NCI-H460 (cell line): ENCODE measurements at places on chromosomes 16 and 17.

GRCh38 chr16:81483970-81484595 lies 39.5 kb downstream of the CMIP start:
- DNase-seq: no peak

GRCh38 chr16:31268033-31268365 lies 8.2 kb downstream of the ITGAM start:
- no peak for DNase-seq

GRCh38 chr17:18129041-18129502 lies 20.5 kb downstream of the MYO15A start:
- DNase-seq: peak; percentile 14

GRCh38 chr17:76081295-76082210 lies 2.6 kb downstream of the ZACN start:
- DNase-seq: no peak

DNA sequence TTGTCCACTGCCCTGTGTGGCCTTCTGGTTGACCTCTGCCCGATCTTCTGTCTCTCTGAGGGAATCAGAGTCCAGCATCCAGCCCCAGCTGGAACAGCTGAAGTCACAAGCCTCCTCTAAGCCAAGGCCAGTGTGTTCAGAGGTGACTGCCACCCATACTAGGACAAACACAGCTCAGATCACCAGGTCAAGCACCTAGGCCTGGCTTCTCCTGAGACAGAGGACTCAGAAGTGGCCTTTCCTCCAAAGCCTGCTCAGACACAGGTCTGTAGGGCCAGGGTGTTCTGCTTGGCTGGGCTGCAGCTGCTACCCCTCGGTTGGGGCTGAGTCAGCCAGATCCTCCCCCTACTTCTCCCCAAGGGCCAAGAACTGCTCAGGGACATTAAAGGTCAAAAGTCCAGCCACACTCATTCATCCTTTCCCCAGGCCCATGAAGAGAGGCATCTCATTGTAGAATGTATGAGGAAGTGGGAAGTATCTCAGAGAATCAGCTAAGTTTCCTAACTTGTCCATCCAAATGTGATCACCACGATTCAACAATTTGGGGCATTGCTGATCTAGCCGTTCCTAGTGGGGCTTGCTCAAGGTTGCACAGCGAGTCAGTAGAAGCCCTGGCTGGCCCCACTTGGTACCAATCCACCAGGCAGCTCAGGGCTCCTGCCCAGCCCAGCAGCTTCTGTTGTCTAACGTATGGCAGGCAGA lies 7.6 kb downstream of the SLC46A1 start:
- no peak for DNase-seq

GRCh38 chr17:9346296-9346926 lies 229.2 kb downstream of the STX8 start:
- no peak for DNase-seq

DNA sequence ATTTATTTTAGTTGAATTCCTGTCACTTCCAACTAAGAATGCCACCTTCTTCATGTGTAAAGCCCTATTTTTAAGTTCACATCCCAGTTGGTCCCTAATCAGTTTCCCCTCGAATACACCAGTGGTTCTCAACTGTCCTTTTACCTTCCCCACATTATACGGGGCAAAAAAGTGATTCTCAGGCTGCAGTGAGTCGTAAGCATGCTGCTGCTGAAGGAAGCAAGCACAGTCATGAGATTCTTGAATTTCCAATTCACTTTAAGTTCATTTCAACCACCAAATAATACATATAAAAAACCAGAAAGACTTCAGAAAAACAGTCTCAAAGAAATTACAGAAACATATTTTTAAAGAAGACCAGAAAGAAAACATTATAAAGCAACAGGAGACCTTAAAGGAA lies 47.9 kb downstream of the UBE2G1 start:
- no peak for DNase-seq

GRCh38 chr16:9012848-9013507 lies 49.3 kb upstream of the USP7 start:
- DNase-seq: no peak

DNA sequence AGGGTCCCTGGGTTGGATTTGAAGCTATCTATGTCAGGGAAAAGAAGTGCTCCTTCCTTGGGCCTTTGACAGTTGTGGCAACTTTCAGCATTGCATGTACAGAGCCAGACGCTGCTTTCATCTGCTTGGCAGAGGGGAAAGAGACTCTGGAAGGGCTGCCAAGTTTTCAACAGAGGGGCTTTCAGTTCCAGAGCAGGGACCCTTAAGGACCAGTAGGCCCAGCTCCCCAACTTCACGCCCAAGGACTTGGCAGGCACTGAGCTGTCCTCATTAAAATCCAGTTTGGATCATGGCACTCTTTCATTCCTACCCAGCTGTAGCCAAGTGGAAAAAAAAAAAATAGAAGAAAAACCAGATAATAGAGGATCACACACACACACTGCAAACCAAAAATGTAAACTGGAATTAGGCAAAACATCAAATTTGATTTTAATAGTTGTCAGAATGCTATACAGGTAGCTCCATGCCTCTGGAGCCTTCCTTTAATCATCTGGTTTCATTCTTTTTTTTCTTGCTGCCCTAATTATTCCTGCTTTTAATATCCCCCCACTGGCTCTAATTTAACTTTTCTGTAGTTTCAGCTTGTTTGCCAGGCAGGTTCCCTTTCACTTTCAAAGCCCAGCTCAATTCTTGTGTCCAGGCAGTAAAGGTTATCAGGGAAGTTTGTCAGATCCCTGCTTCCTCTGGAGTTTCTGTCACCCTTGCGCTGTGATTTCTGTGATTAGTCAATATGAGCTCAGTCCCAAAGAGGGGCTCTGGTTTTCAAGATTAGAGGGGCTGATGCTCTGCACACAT lies 702.6 kb upstream of the CDH8 start:
- no peak for DNase-seq

DNA sequence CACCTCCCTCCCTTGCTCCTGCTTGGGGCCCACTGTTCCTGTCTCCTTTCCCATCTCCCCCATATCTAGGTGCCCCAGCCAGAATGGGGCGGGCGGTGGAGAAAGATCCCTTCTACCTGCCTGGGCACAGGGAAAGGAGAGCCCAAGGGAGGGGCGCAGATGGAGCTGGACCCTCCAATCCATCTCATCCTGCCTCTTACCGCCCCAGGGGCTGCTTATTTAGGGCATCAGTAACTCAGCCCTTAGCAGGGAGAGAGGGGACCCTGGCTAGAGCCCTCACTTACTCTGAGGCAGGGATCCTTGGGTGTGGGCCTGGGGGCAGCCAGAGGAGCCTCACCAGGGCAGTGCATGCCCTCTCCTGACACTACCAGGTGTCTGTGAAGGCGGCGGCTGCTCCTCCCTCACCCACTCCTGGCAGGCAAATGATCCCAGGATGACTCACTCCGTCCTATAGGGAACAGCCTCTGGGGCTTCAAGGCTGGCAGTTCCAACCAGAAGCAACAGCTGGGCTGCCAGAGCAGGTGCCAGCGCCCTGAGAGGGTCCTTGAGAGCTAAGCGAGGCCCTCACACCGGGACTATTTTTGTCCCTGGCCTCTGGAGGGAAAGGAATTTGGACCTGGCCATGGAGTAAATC lies 16.3 kb upstream of the BCAR1 start:
- peak; percentile 47 for DNase-seq

DNA sequence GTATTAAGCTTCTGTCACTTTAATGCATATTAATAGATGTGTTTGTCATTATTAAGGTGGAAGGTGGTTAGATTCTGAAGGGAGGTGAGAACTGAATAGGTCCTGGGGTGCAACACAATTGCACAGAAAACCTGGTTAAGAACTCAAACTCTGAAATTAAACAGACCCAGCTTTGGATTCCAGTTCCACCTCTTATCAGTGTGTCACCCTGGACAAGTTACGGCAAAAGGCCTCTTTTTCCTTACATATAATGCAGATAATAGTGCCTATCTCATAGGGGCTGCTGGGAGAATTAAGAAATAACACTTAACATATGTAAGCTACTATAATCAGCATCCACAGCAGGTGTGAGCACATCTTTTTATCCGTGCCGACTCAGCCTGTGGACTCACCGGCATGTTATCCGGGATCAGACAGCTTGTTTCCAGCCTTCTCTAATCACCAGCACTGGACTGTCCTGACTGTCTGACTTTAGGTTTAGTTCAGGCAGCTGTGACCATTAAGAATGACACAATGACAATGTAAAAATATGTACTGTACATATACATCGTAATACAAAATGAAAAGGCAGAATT lies 31.4 kb downstream of the TEX2 start:
- DNase-seq: no peak

DNA sequence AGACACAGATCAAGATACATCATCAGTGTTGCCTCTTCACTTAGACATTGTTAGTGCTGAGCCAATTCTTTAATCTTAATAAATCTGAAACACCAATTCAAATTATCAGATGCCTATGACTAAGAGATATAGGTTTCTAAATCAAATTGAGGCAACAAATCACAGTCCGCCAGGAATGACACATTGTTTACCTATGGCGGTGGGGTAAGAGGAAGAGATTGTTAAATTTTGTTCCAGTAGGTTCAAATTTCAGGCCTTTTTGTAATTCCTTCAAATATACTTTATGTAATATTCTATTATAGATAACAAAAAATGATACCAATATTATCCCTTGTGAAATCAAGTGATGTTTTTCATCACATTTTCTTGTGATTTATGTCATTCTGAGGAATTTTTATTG lies 145.9 kb downstream of the CDH8 start:
- DNase-seq: peak; percentile 49

GRCh38 chr16:3816326-3816725 lies 64.2 kb downstream of the CREBBP start:
- no peak for DNase-seq

- DNase-seq: peak; percentile 70
These were observed 39.0 kb downstream of the SMURF2 start for GRCh38 chr17:64622931-64623654.

DNA sequence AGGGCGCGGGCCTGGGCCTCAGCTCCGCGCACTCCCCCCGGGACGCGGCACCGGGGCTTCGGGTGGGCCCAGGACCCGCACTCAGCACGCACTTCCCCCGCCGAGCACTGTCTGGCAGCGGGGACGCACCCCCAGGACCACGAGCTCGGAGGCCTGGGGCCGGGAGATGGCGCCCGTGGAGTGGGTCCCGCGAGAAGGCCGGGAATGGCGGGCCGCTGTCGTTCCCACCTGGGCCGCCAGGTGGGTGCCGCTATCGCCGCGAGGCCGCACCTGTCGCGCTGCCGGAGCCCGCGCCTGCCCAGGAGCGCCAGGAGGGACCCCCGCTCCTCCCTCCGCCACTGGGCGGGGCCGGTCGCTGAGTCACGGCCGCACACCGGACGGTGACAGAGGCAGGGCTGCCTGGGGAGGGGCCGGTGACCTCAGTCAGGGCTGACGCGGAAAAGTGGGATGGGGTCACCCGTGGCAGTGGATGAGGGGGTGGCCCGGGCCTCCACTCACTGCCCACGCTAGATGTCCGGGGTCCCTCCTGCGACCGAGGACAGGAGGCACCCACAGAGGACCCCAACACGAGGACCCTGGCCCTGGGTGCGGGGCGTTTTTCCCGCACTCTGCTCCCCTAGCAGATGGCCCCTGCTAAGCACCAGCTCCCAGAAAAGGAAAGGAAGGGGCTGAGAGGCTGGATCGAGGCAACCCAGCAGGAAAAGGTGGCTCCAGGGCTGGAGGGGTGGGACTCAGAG lies 6.9 kb upstream of the ACTG1 start:
- no peak for DNase-seq

- no peak for DNase-seq
These were observed 10.6 kb downstream of the CHMP1A start for GRCh38 chr16:89646906-89647305.

- DNase-seq: no peak
These were observed 828 bp downstream of the EMP2 start for GRCh38 chr16:10579575-10579964.

DNA sequence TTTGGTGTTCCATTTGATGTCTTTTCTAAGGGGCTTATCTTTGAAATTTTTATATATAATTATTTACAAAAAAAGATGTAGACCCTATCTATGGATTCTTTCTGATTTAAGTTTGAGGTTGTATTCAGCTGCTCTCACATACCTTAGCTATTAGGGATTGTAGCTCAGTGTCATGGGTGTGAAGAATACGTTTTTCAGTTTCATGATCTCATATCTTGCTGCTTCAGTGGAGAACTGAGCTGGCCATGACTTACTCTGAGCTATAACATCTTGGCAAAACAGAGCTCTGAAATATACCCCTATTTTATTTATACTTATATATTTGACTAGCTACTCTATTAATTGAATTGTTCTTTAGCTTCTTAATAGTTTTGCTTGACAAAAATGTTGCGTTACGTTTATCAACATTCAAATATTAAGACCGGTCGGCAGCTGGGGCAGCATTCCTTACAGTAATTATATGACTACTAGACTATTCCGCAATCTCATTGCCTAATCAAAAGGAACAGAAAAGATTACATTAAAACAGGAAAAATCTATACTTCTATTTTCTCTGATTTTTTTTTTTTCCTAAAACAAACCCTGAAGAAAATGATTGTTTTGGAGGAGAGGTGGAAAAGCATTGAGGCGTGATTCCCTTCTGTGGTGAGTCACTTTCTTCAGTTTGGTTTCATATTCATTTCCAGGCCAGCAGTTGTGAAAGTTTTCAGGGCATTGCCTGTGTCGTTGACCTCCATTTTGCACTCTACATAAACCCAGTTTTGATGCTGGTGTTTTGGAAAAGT lies 24.1 kb upstream of the KRT24 start:
- peak; percentile 58 for DNase-seq

DNA sequence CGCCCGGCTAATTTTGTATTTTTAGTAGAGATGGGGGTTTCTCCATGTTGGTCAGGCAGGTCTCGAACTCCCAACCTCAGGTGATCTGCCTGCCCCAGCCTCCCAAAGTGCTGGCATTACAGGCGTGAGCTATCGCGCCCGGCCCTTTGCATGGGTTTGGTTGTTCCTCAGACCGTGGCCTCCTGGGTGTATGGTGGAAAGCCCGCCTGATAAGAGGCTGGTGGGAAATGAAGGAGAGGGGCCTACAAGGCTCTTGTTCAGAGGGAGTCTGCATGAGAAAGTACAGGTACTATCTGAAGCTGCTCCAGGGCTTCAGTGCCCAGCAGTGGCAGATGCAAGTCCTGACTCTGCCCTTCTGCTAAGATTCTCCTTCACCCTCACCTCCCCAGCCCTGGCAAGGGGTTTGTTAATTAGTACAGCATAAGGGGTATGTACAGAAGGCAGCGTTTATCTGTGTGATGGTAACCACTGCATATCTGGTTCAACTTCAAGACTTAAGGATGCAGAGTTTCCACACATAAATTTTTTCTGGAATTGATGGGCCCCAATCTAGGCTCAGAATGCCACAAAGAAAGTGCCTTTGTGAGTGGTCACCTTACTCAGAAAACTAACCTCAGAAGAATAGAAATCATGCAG lies 24.2 kb downstream of the GRB7 start:
- DNase-seq: no peak

GRCh38 chr17:47718634-47719405 lies 14.2 kb upstream of the TBX21 start:
- DNase-seq: no peak

DNA sequence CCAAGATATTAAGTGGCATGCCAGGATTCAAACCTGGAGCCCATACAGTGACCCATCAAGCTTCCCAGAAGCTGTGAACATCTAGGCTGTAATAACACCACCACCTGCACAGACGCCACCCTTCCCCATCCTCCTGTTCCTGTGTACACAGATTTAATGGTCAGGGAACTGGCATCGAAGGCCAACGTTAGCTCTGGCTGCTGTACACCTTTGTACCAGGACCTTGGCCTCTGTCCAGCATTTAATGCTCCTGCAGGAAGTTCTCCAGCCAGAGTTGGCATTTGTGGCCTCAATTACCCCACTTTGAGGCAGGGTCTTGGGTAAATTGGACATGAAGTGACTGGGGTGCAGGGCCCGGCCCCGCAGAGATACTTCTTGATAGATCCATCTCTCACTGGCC lies 49.3 kb downstream of the SCNN1B start:
- no peak for DNase-seq

- DNase-seq: peak; percentile 59
These were observed 16.0 kb downstream of the NDUFAF8 start for GRCh38 chr17:81254955-81255717.

GRCh38 chr17:11986179-11986941 lies 10.9 kb downstream of the ZNF18 start:
- DNase-seq: no peak
